ENCODE measurements at places on chromosomes 1 and 21.

DNA sequence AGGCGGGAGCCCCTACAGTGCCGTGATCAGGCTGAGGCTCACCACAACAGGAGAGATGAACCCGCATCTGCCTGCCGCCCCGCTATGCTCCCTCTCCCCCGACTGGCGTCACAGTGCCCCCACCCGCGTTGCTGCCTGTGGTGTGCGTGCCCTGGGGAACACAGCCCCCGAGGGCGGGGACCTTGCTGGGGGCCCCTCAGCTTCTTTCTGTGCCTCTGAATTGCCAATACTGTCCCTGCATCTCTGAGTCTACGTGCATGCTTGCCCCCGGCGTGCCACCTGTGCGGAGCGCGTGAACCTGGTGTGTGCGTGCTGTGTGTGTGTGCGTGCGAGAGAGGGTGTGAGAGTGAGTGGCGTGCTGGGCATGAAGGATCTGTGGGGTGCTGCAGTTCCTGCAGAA lies 10.3 kb downstream of the PARS2 start:
- no peak for DNase-seq

DNA sequence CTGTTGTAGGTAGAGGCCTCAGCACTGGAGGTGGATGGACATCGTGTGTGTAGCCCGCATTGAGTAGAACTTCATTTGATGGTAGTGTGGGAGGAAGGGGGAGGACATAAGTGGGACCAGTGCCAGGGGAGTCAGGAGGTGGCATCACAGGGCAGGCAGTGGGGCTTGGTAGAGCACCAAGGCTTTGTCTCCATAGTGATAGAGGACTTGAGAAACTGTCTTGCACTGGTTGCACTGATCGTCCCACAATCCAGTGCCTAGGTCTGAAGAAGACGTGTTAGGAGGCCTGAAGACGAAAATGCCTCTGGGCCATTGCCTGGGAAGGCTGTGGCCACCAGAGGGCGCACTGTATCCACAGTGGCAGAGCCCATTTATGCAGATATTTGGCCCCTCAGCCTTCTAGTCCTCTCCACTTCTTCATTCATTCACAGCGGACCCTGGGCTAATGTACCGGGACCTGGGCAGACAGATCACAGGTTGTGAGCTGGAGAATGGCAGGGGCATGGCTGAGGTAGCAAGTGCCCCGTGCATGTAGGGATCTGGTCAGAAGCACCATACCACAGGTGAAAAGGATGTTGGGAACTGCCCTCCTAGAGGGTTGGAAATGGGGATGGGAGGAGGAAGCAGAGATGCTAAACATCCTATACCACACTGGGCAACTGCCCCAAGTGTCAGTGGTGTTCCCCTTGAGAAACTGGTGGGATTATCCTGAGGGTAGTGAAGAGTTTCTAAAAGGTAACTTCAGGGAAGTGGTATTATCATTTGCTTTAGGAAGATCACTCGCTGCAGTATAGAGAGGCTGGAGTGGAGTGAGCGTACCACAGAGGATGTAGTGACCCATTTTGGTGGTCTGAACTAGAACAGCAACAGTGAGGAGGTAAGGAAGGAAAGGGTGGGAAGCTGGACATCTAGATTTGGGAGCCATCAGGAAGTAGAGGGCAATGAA lies 95.3 kb downstream of the PIK3R3 start:
- DNase-seq, result no peak

- no peak for DNase-seq
Observed at GRCh38 chr1:152190589-152190988, 31.6 kb upstream of the RPTN start.

- no peak for DNase-seq
Observed at GRCh38 chr1:237320890-237321289, 278.9 kb downstream of the RYR2 start.

- no peak for DNase-seq
Observed at GRCh38 chr1:202205523-202206190, 12.1 kb downstream of the LGR6 start.

DNA sequence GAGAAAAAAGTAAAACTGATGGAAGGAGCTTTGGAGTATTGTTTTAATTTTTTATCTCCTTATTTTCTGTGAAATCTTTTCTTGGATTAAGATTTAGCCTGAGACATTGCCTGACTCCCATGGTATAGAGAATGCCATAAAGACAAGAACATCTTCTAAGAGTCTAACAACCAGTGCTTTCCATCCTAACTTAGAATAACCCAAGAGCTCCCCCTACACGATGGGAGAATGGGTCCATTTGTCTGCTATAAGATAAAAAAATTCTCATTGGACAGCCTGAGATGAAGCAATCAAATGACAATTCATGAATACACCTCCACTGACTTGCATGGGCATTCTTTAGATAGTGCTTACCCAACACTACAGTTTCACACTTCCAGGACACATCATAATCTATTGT lies 478.1 kb downstream of the TTLL7 start:
- no peak for DNase-seq

DNA sequence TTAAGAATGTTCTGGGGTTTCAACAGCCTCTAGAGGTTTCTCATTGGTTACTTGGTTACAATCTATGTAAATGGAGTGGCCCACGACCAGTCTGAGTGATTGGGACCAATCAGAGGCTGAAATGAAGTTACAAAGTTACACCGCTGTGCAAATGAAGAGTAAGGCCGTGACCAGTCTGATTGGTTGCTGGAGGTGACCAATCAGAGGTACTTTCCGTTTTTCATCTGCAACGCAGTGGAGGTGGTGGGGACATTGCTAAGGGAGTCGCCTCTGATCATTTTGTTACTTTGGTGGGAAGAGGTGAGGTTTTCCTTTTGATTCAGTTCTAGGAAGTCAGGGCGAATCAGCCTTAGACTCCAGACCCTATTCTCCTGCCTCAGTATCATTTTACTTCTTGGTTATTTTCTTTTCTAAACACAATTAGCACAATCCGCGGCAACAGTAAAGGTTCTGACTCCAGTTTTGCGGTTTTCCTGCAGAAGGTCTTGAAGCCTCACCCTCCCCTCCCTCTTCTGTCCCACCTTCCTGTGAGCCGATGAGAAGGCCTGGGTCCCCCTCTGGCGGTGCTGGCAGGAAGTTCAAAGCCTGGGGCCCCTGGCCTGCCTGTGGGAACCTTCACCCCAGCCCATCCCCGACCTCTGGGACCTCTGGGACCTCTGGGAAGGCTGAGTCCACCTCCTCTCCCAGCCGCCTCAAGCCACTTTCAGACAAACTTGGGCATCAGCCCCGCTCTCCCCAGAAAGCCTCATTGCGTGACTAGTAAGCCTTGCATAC lies 38.7 kb upstream of the TTC34 start:
- no peak for DNase-seq

DNA sequence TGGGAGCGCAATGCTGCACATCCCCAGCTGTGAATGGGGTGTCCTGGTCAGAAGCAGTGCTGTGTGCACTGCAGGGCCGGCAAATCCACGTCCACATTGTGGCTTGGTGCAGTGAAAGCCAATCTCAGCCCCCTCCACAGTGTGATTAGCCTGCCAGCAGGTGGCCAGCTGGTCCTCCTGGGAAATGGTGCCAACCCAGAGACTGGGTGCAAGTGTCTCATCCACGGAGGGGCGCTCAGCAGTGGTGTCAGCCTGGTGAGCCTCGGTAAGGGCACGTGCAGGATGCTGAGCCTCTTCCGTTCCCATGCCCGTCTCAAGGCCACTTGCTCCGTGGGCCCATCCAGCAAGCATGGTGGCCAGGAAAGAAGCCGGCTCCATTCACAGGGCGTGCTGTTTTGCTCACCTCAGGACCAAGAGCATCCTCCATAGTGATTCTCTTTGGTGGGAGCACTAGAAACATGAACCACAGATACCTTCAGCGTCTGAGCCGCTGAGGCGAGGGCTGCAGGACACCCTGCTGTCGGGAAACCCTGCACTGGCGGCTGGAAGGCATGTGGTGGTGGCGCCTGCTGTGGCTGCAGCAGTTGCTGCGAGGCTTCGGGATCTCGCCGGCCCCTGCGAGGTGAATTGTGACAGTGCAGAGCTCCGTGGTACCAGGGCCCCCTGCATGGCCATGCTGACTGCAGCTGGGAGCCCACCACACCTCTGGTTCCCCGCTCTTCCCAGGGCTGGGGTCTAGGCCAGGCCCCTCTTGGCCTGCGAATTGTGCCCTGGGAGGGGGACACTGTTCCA lies 2.0 kb upstream of the SMYD3 start:
- no peak for DNase-seq

- no peak for DNase-seq
Observed at GRCh38 chr1:147574401-147574800, 33.1 kb downstream of the BCL9 start.

DNA sequence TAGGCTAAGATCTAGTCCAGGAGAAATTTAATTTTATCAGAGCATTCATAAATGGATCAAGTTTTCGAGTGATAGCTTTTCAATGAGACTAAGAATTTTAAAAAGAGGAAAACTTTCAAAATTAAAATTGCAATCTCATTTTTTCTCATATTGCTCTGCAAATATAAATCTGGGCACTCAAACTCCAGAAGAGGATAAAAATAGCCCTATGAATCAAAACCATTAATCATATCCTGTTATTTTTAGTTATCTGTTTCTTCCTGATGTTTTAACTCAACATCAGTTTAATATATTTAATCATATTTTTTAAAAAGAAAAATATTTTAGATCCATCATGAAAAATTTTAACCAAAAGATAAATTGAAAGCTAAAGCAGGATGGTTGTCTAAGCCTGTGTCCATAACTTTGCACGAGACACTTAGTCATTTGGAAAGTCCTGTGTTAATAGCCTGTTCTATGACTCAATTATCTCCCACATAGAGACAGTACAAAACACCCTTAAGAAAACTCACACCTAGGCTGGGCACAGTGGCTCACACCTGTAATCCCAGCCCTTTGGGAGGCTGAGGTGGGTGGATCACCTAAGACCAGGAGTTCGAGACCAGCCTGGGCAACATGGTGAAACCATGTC lies 17.1 kb upstream of the PRRC2C start:
- no peak for DNase-seq
